ENCODE measurements at places on chromosomes 2 and 18. TPM values are rescaled to one million over a fixed set of nuclear protein-coding genes. Genes with fewer than 3 reads are reported as not detected.
A peak's percentile ranks its signal among the peaks of the same experiment; 100 is the strongest.

Gene GNAL
- 1.6 TPM for total RNA-seq

DNA sequence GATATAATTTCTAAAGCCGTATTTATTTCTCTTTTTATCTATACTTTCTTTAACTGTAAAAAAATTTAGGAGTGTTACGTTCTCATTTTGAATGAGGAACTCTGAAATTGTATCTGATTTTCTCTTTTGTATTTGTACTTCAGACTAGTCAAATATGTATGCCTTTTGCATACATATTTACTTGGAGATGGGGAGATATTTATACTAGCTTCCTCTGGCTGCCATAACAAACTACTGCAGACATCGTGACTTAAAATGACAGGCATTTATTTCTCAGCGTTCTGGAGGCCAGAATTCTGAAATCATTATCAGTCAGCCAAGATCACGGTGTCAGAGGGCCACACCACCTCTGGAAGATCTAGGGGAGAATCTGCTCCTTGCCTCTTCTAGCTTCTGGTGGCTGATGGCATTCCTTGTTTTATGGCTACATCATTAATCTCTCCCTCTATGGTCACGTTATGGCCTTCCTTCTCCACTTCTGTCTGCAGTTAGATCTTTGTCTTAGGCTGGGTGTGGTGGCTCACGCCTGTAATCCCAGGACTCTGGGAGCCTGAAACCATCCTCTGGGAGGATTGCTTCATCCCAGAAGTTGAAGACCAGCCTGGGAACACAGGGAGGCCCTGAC lies 8.2 kb downstream of the LCLAT1 start:
- no peaks in the 10 kb centered on the region for H3K27me3 ChIP-seq
- H3K4me1 ChIP-seq = peaks cover 6% of the 10 kb centered on the region
- DNase-seq = no peak
- H3K36me3 ChIP-seq = no peaks in the 10 kb centered on the region
- no peak overlapping the region for H3K4me3 ChIP-seq

Gene MPP4
- total RNA-seq = not detected

Gene UGT1A4
- 0.12 TPM for total RNA-seq

Gene RAB12
- total RNA-seq = 28.4 TPM

- H3K4me3 ChIP-seq = no peak overlapping the region
- no peaks in the 10 kb centered on the region for H3K27me3 ChIP-seq
- peaks cover 25% of the 10 kb centered on the region for H3K4me1 ChIP-seq
- no peak overlapping the region for H3K27ac ChIP-seq
These were observed 276.3 kb downstream of the AFF3 start for GRCh38 chr2:99865818-99866676.

GRCh38 chr18:32674491-32674890 lies 98.3 kb downstream of the KLHL14 start:
- no peak overlapping the region for H3K27ac ChIP-seq
- H3K27me3 ChIP-seq = peaks cover 58% of the 10 kb centered on the region
- H3K36me3 ChIP-seq = no peaks in the 10 kb centered on the region
- no peak overlapping the region for H3K4me3 ChIP-seq
- DNase-seq = peak; percentile 31

Gene AOX1
- total RNA-seq = 76.6 TPM

GRCh38 chr2:64905338-64906024 lies 83.7 kb upstream of the SLC1A4 start:
- H3K4me1 ChIP-seq = peaks cover 11% of the 10 kb centered on the region
- H3K27ac ChIP-seq = no peak overlapping the region
- H3K4me3 ChIP-seq = no peak overlapping the region
- H3K27me3 ChIP-seq = no peaks in the 10 kb centered on the region
- DNase-seq = peak; percentile 58

GRCh38 chr2:110677080-110677479 lies 783 bp downstream of the BUB1 start:
- peak overlapping the region; percentile 84 for H3K4me3 ChIP-seq
- DNase-seq = peak; percentile 6
- no peaks in the 10 kb centered on the region for H3K36me3 ChIP-seq
- no peak overlapping the region for H3K27ac ChIP-seq
- H3K4me1 ChIP-seq = peaks cover 22% of the 10 kb centered on the region

GRCh38 chr2:62257466-62257865 lies 61.6 kb downstream of the B3GNT2 start:
- no peaks in the 10 kb centered on the region for H3K27me3 ChIP-seq
- H3K36me3 ChIP-seq = no peaks in the 10 kb centered on the region
- H3K4me3 ChIP-seq = no peak overlapping the region
- no peaks in the 10 kb centered on the region for H3K4me1 ChIP-seq
- no peak overlapping the region for H3K27ac ChIP-seq
- DNase-seq = no peak

GRCh38 chr2:59713577-59713976 lies 839.9 kb downstream of the BCL11A start:
- H3K36me3 ChIP-seq = no peaks in the 10 kb centered on the region
- no peak overlapping the region for H3K4me3 ChIP-seq
- no peak for DNase-seq
- H3K27me3 ChIP-seq = no peaks in the 10 kb centered on the region

GRCh38 chr2:151238527-151239487 lies 22.9 kb downstream of the RBM43 start:
- no peaks in the 10 kb centered on the region for H3K36me3 ChIP-seq
- peak overlapping the region; percentile 40 for H3K27ac ChIP-seq
- no peak overlapping the region for H3K4me3 ChIP-seq
- H3K27me3 ChIP-seq = no peaks in the 10 kb centered on the region
- H3K4me1 ChIP-seq = peaks cover 16% of the 10 kb centered on the region
- DNase-seq = peak; percentile 78

DNA sequence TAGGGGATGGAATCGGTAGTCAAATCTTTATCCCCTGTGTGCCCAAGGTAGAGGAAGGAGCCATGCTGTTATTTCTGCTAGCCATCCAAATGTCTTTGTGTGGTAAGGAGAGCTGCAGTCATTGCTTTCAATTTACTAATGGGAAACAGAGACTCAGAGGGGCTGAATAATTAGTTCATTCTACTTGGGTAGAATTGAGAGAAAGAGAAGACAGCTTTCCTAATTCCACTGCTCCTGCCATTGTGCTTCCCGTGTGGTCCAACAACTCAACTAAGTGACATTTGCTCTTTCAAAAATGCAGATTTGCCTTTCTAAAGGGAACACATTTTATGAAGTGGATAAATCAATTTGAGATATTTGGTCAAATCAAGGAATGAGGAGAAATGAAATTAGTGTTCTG lies 136.1 kb downstream of the AQP4 start:
- H3K27me3 ChIP-seq = no peaks in the 10 kb centered on the region
- no peaks in the 10 kb centered on the region for H3K36me3 ChIP-seq
- no peak for DNase-seq

DNA sequence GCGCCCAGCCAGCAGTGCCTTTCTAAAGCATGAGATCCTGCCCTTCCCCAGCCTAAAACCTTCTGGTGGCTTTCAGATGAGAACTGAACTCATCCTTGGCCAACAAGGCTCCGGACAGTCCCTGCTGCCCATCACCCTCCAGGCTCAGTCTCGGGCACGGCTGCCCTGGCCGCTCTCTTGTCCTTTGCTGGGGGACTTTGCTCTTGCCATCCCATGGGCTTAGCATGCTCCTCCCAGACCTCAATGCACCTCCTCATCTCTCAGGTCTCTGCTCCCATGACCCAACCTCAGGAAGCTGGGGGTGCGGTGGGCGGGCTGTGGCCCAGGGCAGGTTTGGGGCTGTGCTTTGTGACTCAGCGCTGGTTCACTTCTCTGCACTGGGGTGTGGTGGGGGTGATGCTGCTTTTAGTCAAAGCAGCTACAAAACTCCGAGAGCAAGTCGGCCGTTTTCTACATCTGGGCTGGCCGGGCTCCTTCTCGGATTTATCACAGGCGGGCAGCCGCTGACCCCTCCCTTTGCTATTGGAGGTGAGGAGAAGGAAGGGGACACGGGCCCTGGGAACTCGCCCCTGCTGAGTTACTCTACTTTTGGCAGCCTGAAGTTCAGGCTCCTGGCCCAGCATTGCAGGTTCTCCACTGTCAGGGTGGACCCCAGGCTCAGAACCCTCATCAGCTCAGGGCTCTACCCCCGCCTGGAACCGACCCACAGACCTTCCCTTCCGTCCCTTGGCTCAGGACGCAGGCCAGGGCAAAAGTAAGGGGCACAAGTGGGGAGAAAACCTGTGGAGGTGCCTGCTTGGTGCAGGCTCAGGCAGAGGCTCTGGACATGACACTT lies 90.6 kb upstream of the TAF1B start:
- H3K27me3 ChIP-seq = no peaks in the 10 kb centered on the region
- no peaks in the 10 kb centered on the region for H3K36me3 ChIP-seq
- peak overlapping the region; percentile 69 for H3K4me3 ChIP-seq
- DNase-seq = peak; percentile 95
- H3K27ac ChIP-seq = peak overlapping the region; percentile 82

- H3K27me3 ChIP-seq = no peaks in the 10 kb centered on the region
- no peak overlapping the region for H3K27ac ChIP-seq
- no peaks in the 10 kb centered on the region for H3K36me3 ChIP-seq
- no peak for DNase-seq
These were observed 282.9 kb upstream of the SPRED2 start for GRCh38 chr2:65715323-65715722.

- peaks cover 6% of the 10 kb centered on the region for H3K4me1 ChIP-seq
- DNase-seq = no peak
- no peaks in the 10 kb centered on the region for H3K27me3 ChIP-seq
These were observed 58.5 kb downstream of the EIF5B start for GRCh38 chr2:99395589-99396130.

- DNase-seq = peak; percentile 84
- peak overlapping the region; percentile 70 for H3K4me3 ChIP-seq
- H3K4me1 ChIP-seq = peaks cover 15% of the 10 kb centered on the region
- peaks cover 12% of the 10 kb centered on the region for H3K36me3 ChIP-seq
- no peaks in the 10 kb centered on the region for H3K27me3 ChIP-seq
- H3K27ac ChIP-seq = peak overlapping the region; percentile 46
These were observed 24.3 kb downstream of the DIS3L2 start for GRCh38 chr2:231985823-231986261.

Gene LOXL3
- total RNA-seq = 0.93 TPM

DNA sequence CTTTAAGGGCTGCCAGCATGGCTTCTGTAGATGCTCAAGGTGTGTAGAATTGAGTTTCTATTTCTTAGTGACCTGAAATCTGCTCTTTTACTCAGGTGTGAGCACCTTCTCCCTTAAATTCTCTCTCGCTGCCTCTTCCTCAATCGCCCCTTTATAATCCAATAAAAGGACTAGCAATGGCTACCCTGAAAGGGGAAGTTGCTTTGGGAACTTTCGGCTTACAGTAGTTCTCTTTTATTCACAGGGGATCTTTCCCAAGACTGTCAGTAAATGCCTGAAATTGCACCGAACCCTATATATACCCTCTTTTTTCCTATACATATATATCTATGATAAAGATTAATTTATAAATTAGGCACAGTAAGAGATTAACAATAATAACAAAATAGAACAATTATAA lies 121.8 kb downstream of the ACTR3 start:
- H3K36me3 ChIP-seq = no peaks in the 10 kb centered on the region
- no peak for DNase-seq
- no peak overlapping the region for H3K4me3 ChIP-seq

- H3K4me3 ChIP-seq = no peak overlapping the region
- H3K36me3 ChIP-seq = peaks cover 11% of the 10 kb centered on the region
- H3K27ac ChIP-seq = peak overlapping the region; percentile 10
- H3K27me3 ChIP-seq = no peaks in the 10 kb centered on the region
These were observed 3.5 kb upstream of the RHOB start for GRCh38 chr2:20443276-20443920.

DNA sequence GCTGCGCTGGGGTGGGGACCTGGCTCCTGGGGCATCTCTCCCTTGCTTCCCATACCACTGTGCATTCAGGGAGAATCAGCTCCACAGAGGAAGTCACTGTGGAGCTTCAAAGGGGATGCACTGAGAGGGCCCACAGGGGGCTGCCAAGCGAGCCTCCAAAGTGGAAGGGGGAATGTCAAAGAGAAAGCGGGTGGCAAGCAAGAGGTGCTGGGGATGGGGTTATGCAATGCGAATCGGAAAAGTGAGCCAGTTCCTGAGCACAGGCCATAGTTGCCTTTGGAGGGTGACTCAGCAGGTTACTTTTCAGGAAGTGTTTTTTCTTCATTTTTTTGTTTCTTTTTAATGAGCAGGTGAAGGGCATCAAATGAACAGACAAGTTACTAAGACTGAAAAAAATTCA lies 17.6 kb downstream of the PMAIP1 start:
- peak; percentile 84 for DNase-seq
- no peaks in the 10 kb centered on the region for H3K36me3 ChIP-seq
- peak overlapping the region; percentile 78 for H3K27ac ChIP-seq

GRCh38 chr2:67463810-67464209 lies 66.7 kb downstream of the ETAA1 start:
- peak overlapping the region; percentile 28 for H3K4me3 ChIP-seq
- H3K4me1 ChIP-seq = peaks cover 37% of the 10 kb centered on the region
- peak overlapping the region; percentile 92 for H3K27ac ChIP-seq

- DNase-seq = peak; percentile 6
- H3K4me3 ChIP-seq = no peak overlapping the region
- H3K36me3 ChIP-seq = no peaks in the 10 kb centered on the region
- H3K27me3 ChIP-seq = no peaks in the 10 kb centered on the region
- H3K4me1 ChIP-seq = peaks cover 16% of the 10 kb centered on the region
These were observed 484.5 kb upstream of the ZNF804A start for GRCh38 chr2:184113696-184114403.

DNA sequence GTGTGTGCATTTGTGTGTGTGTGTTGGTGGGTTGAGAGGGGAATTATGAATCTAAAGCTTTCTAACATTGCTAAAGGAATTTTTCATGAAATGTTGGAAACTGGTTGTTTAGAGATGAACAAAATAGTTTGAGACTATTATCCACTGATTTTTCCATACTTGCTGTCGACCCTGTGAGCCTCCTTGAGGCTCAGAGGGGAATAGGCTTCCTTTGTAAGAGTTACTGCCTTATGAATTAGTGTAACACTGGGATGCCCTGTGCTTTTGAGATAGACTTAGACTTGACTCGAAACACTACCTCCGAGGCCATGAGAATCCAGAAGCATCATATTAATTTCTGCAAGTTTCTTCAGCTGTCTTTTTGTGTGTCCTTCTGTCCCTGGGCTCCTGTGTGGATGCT lies 37.9 kb downstream of the AQP4 start:
- no peaks in the 10 kb centered on the region for H3K27me3 ChIP-seq
- H3K36me3 ChIP-seq = no peaks in the 10 kb centered on the region
- H3K27ac ChIP-seq = no peak overlapping the region
- no peaks in the 10 kb centered on the region for H3K4me1 ChIP-seq
- H3K4me3 ChIP-seq = no peak overlapping the region
- no peak for DNase-seq

Gene RNPEPL1
- total RNA-seq = 33.7 TPM

- DNase-seq = no peak
- no peak overlapping the region for H3K27ac ChIP-seq
- peaks cover 32% of the 10 kb centered on the region for H3K27me3 ChIP-seq
- no peaks in the 10 kb centered on the region for H3K4me1 ChIP-seq
- no peaks in the 10 kb centered on the region for H3K36me3 ChIP-seq
These were observed 53.7 kb downstream of the ADD2 start for GRCh38 chr2:70714141-70714905.

GRCh38 chr2:3741396-3741795 lies 38.0 kb downstream of the DCDC2C start:
- no peaks in the 10 kb centered on the region for H3K36me3 ChIP-seq
- H3K27me3 ChIP-seq = peaks cover 6% of the 10 kb centered on the region
- H3K4me3 ChIP-seq = no peak overlapping the region
- DNase-seq = no peak
- no peaks in the 10 kb centered on the region for H3K4me1 ChIP-seq
